ENCODE measurements at places on chromosomes 7 and 10.

- no peak for DNase-seq
Observed at GRCh38 chr10:4568731-4569130, 257.3 kb upstream of the AKR1E2 start.

- DNase-seq = no peak
Observed at GRCh38 chr7:40697653-40698052, 562.8 kb downstream of the SUGCT start.

GRCh38 chr10:45253183-45253914, 62.1 kb downstream of the OR13A1 start:
- DNase-seq = no peak

DNA sequence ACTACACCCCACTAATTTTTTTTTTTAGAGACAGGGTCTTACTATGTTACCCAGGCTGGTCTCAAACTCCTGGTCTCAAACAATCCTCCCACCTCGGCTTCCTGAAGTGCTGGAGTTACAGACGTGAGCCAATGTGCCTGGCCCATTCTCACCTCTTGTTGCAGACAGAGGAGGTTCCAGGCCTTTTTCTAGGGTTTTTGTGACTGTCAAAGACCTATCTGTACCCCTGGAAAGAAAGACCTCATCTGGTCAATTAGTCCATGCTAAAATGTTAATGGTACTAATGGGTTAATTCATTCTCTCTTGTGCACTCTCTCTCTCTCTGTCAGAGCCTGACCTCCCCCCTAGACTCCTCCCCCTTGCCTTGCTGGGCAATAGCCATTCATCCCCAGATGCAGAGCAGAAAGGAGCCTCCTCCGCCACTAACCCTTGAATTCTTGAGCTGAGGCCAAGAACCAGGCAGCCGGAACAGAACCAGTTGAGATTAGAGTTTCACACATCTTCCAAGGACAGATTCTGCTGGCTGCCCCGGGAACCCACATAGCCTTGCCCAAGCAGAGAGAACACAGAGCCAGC, 209.7 kb downstream of the SKIDA1 start:
- DNase-seq = no peak

- DNase-seq = no peak
Observed at GRCh38 chr7:30764030-30764975, 6.9 kb upstream of the MINDY4 start.

DNA sequence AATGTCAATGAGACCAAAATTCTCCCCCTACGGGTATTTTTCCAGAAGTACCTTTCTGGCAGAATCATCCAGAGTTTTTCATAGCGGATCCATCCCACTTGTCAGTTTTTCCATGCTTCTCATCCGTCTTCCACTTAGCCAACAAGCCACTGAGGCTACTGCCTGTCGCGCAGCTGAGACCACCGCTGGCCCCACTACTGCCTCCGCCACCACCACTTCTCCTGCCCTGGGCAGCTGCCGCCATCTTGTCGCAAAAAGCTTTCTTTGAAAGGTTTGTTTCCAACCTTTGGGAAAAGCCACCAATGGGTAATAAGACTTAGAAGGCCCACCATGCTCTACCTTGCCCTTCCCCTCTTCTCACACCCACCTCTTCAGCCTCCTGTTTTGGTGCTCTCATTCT, 42.1 kb downstream of the ERLIN1 start:
- DNase-seq = no peak

DNA sequence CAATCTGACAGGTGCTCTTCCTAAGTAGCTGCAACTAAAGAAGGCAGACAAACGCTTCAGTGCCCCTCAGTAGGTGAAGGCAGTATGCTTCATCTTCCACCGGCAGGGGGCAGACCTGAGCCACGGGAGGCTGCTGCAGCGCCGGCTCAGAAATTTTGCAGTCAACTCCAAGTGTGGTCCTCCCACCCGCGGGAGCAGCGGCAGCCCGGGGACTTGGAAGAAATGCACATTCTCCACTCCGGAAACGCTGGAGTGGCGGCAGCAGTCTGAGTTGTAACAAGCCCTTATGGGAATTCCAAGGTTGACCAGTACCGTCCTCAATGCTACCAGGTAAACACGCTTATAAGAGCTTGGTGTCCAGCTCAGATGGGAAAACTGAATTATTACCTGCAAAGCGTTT, 3.4 kb downstream of the IGFBP3 start:
- peak; percentile 58 for DNase-seq

GRCh38 chr10:91711885-91712680, 79.2 kb upstream of the PPP1R3C start:
- no peak for DNase-seq

- DNase-seq = no peak
Observed at GRCh38 chr7:155213955-155214740, 83.5 kb upstream of the INSIG1 start.

DNA sequence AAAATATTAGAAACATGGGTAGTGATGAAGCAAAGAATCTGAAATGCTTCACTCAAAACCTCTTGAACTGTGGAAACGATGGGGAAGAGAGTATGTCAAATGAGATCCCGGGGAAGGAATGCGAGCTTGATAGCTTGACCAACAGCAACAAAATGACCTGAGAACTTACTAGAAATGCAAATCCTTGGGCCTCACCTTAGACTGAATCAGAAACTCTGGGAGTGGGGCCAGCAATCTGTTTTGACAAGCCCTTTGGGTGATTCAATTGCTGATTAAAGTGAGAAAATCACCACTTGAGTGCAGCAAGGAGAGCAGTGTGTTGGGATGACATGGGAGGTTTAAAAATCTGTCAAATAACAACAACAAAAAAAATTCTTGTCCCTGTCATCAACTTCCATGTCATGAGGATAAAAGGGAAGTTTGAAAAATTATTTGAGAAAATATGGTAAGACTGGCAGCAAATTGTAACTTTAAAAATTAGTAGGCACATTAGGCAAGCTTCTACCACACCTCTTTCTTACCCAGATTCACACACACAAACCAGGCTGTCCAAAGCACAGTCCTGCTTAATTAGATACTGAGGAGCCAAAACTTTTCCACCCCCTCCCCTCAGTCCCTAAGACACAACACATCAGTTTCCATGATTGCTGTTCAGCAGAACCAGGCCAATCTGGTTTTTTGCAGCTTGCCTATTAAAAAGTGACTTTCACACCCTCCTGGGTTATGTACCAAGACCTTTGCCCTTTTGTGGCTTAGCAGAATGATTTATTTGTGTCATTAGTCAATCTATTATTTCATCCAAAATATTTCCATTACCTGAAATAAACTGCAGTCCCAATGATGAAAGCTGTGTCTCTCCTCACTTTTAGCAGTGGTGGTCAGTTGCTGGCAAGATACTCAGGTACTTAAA, 15.6 kb downstream of the CALCR start:
- DNase-seq = no peak

- no peak for DNase-seq
Observed at GRCh38 chr10:104123397-104123796, 1.4 kb downstream of the SFR1 start.

DNA sequence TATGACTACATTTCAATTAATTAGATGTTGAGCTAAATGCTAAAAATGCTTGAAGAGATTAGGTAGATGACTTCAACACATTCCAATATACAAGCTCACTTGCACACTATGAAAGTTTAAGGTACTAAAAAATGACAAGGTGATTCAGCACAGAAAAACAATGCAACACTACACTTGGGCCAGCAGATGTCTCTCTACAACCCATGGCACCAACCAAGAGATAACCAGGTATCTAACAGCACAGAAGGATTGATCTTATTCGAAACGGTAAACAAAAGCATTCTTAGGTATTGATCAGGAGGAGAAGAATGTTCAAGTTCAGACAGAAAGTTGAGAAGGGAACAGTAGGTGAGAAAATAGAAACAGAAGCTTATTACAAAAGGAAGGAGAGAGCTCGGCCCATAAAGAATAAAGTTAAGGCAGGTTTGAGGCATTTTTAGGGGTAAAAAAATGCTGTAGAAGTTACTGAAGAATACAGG, 248.2 kb upstream of the KLF14 start:
- DNase-seq = no peak

- DNase-seq = no peak
Observed at GRCh38 chr10:21194510-21194993, 297.4 kb upstream of the NEBL start.

GRCh38 chr7:128102490-128103291, 71.5 kb upstream of the LRRC4 start:
- DNase-seq = no peak

- no peak for DNase-seq
Observed at GRCh38 chr7:98360221-98361130, 40.4 kb downstream of the BAIAP2L1 start.

DNA sequence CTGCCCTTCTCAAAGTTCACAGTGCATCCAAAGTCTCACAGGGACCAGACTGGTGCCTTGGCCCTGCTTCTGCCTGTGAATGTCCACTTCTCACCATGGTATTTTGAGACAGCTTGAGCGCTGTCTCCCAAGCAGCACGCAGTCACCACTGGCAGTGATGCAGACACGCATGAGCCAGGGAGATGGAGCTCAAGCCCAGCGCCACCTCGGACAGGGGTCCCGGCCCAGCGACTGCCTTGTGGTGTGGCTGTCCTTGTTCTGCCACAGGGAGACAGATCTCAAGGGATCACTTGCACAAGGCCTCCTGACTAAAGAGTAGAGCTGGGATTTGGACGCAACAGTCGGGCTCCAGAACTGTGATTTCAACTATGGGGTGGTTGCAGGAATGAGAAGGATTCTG, 92.6 kb upstream of the MBL2 start:
- DNase-seq = no peak

- no peak for DNase-seq
Observed at GRCh38 chr7:24967696-24968095, 12.3 kb downstream of the OSBPL3 start.

GRCh38 chr10:128687408-128687807, 561.2 kb upstream of the MKI67 start:
- DNase-seq = no peak

GRCh38 chr10:116891208-116891607, 41.9 kb downstream of the ENO4 start:
- no peak for DNase-seq

GRCh38 chr10:3433131-3433530, 260.5 kb upstream of the PITRM1 start:
- no peak for DNase-seq

DNA sequence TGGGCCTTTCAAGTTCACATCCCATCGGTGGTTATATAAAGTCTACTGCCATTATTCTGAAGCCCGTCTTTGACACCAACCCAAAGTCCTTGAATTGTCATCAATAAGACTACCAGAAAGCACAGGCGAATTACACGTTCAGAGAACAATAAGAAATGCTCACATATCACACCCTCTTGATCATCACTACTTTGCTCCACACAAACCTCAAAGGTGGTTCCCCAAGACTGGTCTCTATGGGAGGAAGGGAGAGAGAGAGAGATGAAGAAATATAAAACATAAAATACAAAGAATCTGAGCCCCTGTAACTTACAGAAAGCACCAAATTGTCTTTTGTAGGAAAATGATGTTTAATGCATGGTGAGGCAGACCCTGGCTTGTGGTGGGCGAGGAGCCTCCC, 4.4 kb downstream of the HIPK2 start:
- no peak for DNase-seq

DNA sequence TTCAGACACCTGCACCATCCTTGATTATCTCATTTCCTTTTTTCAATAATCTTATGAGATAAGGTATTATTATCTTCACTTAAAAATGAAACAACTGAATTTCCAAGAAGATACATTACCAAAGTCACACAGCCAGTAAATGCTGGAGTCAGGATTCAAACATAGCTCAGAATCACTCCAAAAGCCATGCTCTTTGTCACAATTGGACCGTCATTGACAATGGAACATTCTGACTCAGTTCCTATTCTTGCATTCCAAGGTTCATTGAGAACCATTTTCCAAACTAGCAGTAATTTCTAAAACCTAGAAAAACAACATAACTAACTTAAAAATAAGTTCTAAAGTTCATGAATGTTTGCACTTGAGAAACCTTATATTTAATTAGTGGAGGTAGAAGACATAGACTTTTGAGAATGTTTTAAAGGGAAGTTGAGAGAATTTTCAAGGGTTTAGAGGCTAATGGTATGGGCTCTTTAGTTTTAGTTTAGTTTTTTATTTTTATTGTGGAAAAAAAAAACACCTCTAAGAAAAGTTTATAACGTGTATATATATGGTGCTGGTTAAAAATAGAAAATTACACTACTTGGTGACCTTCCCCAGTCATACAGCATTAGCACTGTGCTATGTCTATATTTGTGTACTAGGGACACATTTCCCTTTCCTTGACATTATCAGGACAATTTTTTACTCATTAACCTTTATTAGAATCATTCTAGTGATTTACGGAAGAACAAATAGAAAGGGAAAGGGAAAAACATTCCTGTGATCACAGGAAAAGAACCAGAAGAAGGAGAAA, 30.9 kb downstream of the LGI1 start:
- DNase-seq = no peak

GRCh38 chr10:84397735-84398144, 69.4 kb downstream of the CCSER2 start:
- no peak for DNase-seq

DNA sequence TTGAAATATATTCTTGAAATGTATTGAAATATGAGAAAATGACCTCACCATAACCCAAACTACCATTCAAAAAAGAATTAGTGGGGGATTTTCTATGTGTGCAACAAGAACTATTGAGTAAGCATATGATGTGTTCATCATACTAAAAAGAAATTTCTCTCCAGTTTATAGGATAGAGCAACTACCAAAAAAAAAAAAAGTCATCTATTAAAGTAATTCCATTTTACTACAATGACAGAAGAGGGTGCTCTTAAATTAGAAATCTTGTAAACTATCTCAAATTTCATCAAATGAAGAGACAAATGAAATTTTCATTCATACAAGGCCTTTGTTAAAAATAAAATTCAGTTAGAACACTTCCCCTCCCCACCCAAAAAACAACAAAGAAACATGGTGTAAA, 195.4 kb upstream of the PLXDC2 start:
- no peak for DNase-seq

DNA sequence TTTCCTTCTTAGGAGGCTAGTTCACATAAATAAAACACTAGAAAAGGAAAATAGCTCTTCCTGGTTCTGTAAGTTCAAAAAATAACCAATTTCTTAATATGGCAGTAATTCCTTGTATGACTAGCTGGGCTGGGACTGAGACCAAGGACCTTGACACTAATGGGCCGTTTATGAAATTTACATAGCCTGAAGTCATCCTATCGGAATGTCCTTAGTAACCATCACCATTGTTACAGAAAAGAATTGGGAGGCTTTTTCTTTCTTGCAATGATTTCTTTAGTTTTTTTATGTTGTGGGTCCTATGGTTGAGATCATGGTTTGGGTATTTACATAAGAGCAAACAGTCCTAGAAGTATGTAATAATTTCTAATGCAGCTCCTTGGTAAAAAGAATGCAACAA, 87.1 kb upstream of the HDAC9 start:
- no peak for DNase-seq

- DNase-seq = no peak
Observed at GRCh38 chr10:123912466-123912865, 20.9 kb upstream of the CPXM2 start.
